Activated CD8-positive, alpha-beta T cell treated with anti-CD3 and anti-CD28 coated beads for 36 hours (primary cell): ENCODE measurements at places on chromosomes 2 and 18. TPM values are rescaled to one million over a fixed set of nuclear protein-coding genes. Genes with fewer than 3 reads are reported as not detected.

DNA sequence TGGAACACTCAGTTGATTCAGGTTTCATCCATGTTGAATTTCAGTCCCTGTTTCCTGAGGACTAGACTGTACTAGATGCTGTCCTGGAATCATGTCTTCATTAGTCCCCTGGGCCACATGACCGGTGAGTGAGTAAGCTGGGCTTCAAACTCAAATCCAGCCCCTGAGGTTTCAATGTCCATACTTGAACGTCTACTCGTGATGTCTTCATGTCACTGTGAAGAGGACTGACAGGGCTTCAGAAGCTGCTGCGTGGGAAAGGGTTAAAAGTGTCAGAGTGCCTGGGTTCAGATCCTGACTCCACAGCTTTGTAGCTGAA is 101.2 kb downstream of the CDK15 start:
- DNase-seq: no peak

DNA sequence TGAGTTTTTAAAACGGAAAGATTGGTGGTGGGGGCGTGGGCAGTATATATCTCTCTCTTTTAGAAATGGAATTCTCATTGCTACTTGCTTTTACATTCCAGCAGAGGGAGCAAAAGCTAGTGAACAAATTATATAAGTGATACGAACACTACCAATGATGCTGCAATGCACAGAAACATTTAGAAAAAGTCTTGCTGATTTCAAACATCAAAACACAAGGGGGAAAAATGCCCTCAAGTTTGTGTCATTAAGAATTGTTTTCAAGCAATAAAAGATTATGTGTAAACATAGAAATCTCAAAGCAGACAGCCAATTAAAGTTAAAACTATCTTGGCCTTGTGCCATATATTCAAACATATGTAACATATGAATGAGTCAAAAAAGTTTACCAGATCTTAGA is 296.3 kb upstream of the KCNJ3 start:
- no peak for DNase-seq

DNA sequence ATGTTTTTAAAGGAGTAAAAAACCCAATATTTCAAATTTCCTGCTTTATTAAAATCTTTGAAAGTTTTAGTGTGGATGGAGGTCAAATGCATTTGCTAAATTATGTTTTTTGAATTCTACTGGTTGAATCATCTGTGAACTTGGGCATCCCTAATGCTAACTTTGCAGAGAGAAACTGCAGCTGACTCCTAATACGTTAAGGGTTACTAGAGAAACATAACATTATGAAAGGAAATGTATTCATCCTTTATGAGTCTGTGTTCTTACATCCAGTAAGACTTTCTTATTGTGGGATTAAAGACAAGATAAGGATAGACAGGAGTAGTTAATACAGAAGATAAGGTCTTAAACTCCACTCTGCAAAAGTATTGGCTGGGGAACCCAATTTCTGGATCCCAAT is 140.6 kb downstream of the FAM124B start:
- DNase-seq: no peak

DNA sequence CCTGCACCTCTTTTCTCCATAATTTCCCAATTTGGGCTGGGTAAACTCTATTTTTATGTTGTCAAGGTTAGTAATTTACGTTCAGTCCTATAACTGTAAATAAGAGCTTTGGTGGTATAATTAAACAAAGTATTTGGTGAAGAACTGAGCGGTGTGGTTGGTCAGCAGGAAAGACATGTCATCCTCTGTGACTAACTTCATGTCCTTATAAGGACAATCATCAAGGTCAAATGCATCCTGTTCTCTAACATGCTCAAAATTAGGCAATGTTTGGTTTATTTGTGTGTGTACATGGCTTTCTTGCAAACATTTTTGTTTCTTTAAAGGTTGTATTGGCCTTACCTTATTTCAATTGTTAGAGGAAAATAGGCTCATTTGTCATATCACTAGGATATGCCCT is 121.5 kb upstream of the NABP1 start:
- no peak for DNase-seq

Gene TUBB8B
- not detected for total RNA-seq
